Stimulated activated CD8-positive, alpha-beta memory T cell treated with anti-CD3 and anti-CD28 coated beads, Interleukin-4, amount 100 ng/mL, for 24 hours (primary cell): ENCODE measurements at places on chromosomes 3 and 15.
A peak's percentile ranks its signal among the peaks of the same experiment; 100 is the strongest.

GRCh38 chr3:29026959-29027358 is 253.9 kb upstream of the RBMS3 start:
- no peak for DNase-seq

DNA sequence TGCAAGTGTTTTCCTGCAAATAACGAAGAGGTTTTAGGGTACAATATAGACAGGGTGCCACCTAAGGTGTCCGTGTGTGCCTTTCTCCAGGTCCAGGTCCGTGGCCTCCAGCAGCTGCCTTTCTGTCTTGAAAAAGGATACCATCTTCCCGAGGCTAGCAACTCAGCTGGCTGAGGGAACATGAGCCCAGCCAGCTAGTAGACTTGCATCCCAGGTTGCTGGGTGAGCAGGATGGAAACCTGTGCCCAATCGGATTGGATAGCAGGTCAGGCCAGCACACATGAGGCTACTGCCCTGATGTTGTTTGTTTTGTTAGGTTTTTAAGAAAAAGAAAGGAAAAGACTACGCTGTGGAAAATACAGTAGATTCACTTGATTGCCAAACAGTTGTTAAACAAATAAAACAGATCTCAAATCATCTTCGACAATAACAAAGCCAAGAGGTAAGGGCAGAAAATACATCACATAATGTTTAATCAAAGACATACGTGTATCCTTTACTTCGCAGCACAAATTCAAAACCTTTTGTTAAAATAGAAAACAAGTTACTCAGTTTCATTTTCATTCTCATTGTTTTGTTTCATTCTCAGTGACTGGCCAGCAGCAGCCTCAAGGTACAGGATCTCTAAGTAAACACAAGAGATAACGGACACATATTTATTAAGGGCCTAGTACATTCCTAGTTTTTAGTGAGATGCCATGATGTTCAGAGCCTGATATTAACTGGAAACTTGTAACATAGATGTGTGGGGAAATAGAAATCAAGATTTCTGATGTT is 661.2 kb upstream of the NR2F2 start:
- no peak for DNase-seq

- DNase-seq: no peak
Observed at GRCh38 chr3:74268753-74269152, 345.7 kb downstream of the CNTN3 start.

DNA sequence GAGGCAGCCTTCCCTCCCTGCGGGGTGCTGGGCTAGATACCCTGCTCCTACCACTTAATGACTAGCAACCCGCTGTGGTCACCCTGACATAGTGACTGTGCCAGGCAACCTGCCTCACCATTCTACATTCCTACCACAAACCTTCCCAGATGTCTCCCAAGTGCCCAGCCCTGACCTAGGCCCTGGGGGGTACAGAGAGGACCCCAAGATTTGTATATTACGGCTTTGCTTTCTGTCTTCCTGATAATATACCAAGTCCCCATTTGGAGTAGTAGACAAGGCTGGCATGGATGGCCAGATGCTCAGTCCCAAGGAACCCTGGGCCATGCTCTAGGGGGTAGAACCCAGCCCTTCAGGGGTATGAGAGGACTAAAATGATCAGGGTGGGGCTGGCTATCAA is 31.0 kb downstream of the ESYT3 start:
- no peak for DNase-seq

- DNase-seq: no peak
Observed at GRCh38 chr3:137906985-137907649, 102.8 kb upstream of the CLDN18 start.

DNA sequence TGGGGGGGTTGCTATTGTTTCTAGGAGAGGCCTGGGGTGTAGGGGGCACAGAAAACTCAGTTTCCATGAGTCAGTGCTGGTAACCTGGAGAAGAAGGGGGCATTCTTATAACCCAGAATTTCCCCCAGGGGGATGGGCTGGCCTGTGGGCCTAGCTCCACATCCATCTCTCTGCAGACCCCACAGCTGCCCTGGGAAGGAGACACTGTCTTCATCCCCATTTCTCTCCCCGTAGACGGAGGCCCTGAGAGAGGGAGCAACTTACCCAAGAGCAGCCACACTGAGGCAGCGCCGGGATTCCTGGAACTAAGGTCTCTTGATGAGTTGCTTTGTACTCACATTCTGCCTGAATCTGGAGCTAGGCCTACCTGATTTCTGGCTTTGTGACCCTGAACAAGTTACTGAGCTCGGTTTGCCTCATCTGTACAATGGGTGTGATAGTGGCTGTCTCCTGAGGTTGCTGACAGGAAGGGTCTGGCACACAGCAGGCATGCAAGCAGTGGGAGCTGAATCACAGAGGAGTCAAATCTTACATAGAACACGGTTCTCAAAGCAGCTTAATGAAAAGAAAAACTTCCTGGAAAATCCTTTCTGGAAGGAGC is 55.0 kb upstream of the LCTL start:
- no peak for DNase-seq

DNA sequence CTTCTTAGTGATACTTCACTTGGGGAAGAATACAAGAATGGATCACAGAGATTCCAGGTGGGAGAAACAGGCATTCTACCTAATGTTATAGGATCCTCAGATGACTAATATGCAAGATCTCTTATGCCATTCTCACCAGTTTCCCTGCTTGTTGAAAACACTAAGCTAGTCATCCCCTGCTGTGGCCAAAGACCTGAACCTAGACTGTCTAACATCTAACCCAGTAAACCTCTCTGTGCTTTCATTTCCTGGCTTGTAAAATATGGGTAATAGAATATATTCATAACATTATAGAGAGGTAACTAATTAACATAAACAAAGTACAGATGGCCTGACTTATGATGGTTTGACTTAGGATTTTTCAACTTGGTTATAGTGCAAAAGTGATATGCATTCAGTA is 776.3 kb downstream of the TUSC7 start:
- DNase-seq: no peak

GRCh38 chr3:63521657-63522056 is 130.8 kb upstream of the SNTN start:
- DNase-seq: no peak

DNA sequence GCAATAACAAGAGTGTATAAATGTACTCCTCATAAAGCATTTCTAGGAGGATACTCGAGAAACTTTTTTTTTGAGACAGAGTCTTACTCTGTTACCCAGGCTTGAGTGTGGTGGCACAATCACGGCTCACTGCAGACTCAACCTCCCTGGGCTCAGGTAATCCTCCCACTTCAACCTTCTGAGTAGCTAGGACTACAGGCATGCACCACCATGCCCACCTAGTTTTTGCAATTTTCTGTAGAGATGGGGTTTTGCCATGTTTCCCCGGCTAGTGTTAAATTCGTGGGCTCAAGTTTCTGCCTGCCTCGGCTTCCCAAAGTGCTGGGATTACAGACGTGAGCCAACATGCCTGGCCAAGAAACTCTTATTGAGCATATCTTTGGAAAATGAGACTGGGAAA is 59.1 kb upstream of the PHLDB2 start:
- no peak for DNase-seq

- peak; percentile 7 for DNase-seq
Observed at GRCh38 chr15:64092864-64093626, 593 bp downstream of the CIAO2A start.
